Naive thymus-derived CD8-positive, alpha-beta T cell (primary cell): ENCODE measurements at places on chromosomes 3 and 15. TPM values are rescaled to one million over a fixed set of nuclear protein-coding genes. Genes with fewer than 3 reads are reported as not detected.
A peak's percentile ranks its signal among the peaks of the same experiment; 100 is the strongest.

GRCh38 chr3:34386309-34386708 is 587.9 kb downstream of the PDCD6IP start:
- no peak overlapping the region for H3K4me3 ChIP-seq
- H3K27ac ChIP-seq, result no peak overlapping the region
- H3K4me1 ChIP-seq, result no peaks in the 10 kb centered on the region
- no peaks in the 10 kb centered on the region for H3K27me3 ChIP-seq

GRCh38 chr3:4021162-4021561 is 221.9 kb downstream of the LRRN1 start:
- DNase-seq, result no peak
- no peaks in the 10 kb centered on the region for H3K27me3 ChIP-seq
- no peaks in the 10 kb centered on the region for H3K4me1 ChIP-seq
- no peak overlapping the region for H3K27ac ChIP-seq

- no peaks in the 10 kb centered on the region for H3K36me3 ChIP-seq
- DNase-seq, result no peak
- H3K27ac ChIP-seq, result no peak overlapping the region
- H3K4me3 ChIP-seq, result no peak overlapping the region
- H3K27me3 ChIP-seq, result no peaks in the 10 kb centered on the region
These were observed 3.2 kb upstream of the RIOX2 start for GRCh38 chr3:97975466-97975865.

GRCh38 chr3:4497843-4498324 is 4.7 kb downstream of the ITPR1 start:
- no peak overlapping the region for H3K4me3 ChIP-seq
- H3K36me3 ChIP-seq, result peaks cover 46% of the 10 kb centered on the region
- peak overlapping the region; percentile 58 for H3K27ac ChIP-seq
- no peak for DNase-seq
- H3K27me3 ChIP-seq, result no peaks in the 10 kb centered on the region

DNA sequence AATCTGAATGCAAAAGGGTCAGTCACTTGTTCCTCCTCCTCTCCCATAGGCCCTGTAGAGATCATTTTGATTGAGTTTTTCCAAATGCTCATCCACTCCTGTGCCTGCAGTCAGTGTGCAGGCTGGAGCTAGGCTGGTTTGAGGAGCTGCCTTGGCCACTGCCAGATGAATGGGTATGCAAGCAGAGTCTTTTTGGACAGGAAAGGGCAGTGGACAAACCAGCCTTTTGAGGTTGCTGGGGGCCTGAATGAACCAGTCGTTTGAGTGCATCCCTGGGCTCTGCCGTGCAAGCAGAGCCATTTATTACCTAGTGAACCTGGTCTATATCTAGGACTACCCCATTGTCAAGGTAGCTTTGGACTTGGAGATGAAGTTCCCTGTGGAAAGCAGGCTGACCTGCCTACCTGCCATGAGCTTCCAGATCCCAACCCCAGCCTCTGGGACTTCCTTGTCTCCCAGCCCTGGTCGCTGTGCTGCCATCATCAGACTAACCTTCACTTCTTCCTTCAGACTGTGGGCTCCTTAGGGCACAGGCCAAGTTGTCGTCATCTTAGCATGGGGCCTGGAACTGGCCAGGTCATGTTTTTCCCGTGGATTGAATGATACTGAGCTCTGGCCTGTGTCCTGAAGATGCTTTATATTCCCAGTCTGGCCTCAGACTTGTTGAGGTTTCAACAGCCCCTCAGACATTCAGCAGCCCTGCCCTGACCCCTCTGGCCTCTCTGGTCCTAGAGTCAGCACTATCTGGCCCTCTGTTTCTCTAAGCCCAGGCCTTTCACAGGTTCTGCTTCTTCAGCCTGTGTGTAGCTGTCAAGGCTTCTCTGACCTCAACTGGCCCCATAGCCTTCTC is 55.5 kb upstream of the PRR23C start:
- no peak overlapping the region for H3K27ac ChIP-seq
- H3K4me3 ChIP-seq, result no peak overlapping the region
- no peak for DNase-seq
- H3K4me1 ChIP-seq, result no peaks in the 10 kb centered on the region
- no peaks in the 10 kb centered on the region for H3K36me3 ChIP-seq

Gene LOXL1
- 1.9 TPM for total RNA-seq

Gene GASK1A
- total RNA-seq, result not detected

Gene CHRNA7
- not detected for total RNA-seq
